Testis (tissue), 5 donors: ENCODE measurements at places on chromosomes 7 and 10. TPM values are rescaled to one million over a fixed set of nuclear protein-coding genes. Genes with fewer than 3 reads are reported as not detected.

GALNT17 gene
- 29.4 TPM for total RNA-seq

WEE2 gene
- not detected for total RNA-seq

CUL2 gene
- total RNA-seq = 37.6 TPM

CRYGN gene
- 1.7 TPM for total RNA-seq

GRCh38 chr10:14592566-14592965 lies 182.1 kb downstream of the FAM107B start:
- no peak overlapping the region for H3K4me3 ChIP-seq
- H3K27ac ChIP-seq = no peak overlapping the region
- H3K4me1 ChIP-seq = no peaks in the 10 kb centered on the region
- no peaks in the 10 kb centered on the region for H3K36me3 ChIP-seq
- no peak for DNase-seq

- DNase-seq = peak; percentile 60
- peak within 1 kb of the TSS; percentile 62 for H3K4me3 ChIP-seq
- no peaks in the 10 kb centered on the region for H3K27me3 ChIP-seq
- peak within 1 kb of the TSS; percentile 89 for H3K27ac ChIP-seq
- peaks cover 8% of the 10 kb centered on the region for H3K4me1 ChIP-seq
Measured at GRCh38 chr7:94907026-94907810, at the start of gene PPP1R9A. Gene PPP1R9A, plus strand, starts transcription at chr7:94907594. Its CDS starts 2,520 bp downstream, at chr7:94910114.

DNA sequence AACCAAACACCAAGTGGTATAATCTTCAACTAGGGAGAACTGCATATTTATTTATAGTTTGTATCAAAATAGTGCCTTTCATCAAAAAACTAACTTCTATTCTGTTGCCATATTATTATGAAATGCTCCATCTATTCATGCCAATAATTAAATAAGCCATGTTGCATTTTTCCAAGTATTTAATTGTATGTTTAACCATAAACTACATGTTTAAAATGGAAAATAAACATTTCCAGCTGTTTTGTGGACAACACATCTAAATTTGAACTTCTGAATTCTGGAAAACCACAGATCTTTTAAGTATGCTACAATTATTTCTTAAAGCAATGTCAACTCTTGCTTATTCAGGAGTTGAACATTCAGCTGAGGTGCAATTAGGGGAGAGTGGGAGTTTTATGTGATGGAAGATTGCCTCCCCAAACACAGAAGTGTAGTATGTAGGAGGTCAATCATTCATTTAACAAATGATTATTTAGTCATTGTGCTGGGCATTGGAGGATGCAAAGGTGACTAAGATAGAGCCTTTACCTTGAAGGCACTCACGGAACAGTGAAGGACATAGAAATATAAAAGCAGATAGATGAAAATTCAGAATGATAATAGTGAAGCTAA lies 80.7 kb upstream of the PPP1R3C start:
- no peaks in the 10 kb centered on the region for H3K27me3 ChIP-seq
- no peak overlapping the region for H3K4me3 ChIP-seq
- no peaks in the 10 kb centered on the region for H3K36me3 ChIP-seq
- no peaks in the 10 kb centered on the region for H3K4me1 ChIP-seq
- no peak overlapping the region for H3K27ac ChIP-seq

DNA sequence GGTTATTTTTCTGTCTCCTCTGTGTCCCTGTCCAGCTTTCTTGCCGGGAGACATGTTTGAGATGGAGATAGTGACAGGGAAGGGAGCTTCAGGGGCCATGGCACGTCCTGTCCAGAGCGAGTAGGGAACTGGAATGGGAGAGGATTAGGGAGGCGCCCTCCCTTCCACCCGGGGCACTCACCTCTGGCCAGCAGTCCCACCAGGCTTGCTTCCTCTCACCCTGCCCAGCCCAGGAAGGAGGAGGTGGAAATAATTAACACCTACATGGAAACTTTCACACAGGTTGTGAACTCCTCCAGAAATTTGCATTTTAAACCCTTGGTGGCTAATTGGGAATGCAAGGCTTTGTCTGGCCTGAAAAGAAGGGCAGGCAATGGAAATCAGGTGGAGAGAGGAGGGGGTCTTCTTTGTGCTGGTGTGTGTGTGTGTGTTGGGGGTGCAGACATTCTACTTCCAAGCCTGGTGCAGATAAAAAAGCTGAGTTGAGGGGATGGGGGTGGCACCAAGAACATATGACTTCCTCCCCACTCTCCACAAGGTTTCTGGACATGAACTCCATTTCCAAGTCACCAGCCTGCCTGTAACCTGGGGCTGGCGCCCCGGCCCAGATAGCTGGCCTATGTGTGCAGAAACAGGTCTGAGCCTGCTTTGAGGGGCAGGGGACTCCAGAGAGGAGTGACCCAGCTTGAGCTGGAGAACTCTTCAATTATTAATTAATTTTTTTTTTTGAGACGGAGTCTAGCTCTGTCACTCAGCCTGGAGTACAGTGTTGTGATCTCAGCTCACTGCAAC lies 199.4 kb downstream of the CYP26A1 start:
- no peaks in the 10 kb centered on the region for H3K27me3 ChIP-seq
- H3K4me1 ChIP-seq = no peaks in the 10 kb centered on the region
- H3K27ac ChIP-seq = no peak overlapping the region
- H3K4me3 ChIP-seq = no peak overlapping the region

- H3K27ac ChIP-seq = no peak overlapping the region
- H3K4me3 ChIP-seq = no peak overlapping the region
- no peaks in the 10 kb centered on the region for H3K27me3 ChIP-seq
- H3K4me1 ChIP-seq = no peaks in the 10 kb centered on the region
- no peak for DNase-seq
Measured at GRCh38 chr10:105885495-105885894, 1244.4 kb downstream of the SORCS3 start.

DNA sequence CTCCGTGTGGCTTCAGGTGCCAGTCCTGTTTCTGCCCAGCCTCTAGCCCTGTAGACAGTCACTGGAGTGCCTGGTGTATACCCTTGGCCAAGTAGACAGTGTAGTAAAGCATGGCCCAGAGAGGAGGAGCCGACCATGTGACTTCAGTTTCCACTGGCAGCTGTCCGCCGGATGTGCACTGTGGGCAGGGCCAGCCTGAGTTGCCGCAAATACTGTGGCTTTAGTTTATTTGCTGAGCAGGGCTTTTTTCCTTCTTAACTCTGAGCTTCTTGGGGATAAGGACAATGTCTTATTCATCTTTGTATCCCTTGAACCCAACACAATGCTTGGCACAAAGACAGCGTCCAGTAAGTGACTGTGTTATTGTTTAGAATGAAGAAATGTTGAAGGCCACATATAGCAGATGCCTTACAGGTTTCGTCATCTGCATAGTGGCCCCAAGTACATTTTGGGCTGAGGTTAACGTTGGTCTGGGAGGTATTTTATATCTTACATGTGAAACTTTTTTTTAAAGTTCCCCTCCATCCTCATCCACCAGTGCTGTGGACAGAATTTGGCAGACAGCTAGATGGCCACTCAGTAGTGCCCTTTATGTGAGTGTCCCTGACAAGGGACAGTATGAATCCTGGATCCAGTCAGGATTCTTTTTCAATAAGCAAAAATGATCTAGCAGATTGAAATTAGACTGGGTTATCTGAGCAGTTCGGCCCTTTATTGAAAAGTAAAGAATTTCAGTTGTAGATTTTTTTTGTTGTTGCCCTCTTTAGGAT lies 40.6 kb downstream of the CYP17A1 start:
- peak; percentile 91 for DNase-seq
- H3K4me1 ChIP-seq = peaks cover 54% of the 10 kb centered on the region
- H3K4me3 ChIP-seq = no peak overlapping the region
- H3K27ac ChIP-seq = peak overlapping the region; percentile 64

DNA sequence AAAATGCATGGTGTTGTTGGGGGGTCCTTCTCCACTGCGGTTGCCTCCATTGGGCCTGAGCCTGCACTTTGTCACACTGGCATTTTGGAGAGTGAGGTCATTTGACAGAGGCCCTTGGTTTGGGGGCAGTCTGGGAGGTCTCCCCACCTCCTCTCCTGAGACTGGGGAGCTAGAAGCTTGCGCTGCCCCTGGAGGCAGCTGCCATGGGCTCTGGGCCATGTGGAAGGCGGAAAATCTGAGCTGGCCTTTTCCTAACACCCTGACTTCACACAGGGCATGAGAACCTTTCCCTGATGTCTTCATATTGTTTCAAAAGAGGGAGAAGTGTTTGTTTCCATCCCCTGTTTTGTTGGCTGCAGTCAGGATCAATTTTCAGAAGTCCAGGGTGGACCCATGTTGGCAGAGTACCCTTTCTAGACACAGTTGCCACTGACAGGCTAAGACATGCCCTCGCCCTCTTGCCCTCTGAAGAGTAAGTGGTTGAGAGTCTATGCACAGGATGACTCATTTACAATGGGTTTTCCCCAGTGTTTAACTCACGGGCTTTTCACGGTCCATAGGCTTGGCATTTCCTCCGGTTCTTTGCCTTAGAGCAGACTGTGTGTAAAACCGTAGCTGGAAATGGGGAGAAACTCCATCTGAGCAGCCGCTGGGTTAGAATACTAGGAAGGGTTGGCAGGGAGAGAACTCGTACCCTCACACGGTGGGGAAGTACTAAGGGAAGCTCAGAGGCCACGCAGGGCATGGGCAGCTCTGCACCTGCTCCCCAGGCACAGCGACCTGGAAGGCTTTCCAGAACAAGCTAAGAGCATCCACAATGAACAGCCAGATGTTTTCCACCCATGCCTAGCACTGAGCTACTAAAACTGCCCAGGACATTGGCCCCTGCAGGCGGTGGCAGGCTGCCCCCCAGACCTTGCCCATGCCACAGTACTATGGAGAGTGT lies 655.0 kb downstream of the SDK1 start:
- no peak overlapping the region for H3K4me3 ChIP-seq
- no peak overlapping the region for H3K27ac ChIP-seq
- DNase-seq = no peak
- no peaks in the 10 kb centered on the region for H3K27me3 ChIP-seq
- no peaks in the 10 kb centered on the region for H3K4me1 ChIP-seq

GRCh38 chr7:1368682-1369571 lies 90.3 kb downstream of the MICALL2 start:
- no peaks in the 10 kb centered on the region for H3K36me3 ChIP-seq
- DNase-seq = peak; percentile 82
- peak overlapping the region; percentile 39 for H3K4me3 ChIP-seq
- H3K27ac ChIP-seq = no peak overlapping the region
- no peaks in the 10 kb centered on the region for H3K27me3 ChIP-seq

- no peak overlapping the region for H3K27ac ChIP-seq
- peaks cover 6% of the 10 kb centered on the region for H3K4me1 ChIP-seq
- H3K36me3 ChIP-seq = no peaks in the 10 kb centered on the region
- no peaks in the 10 kb centered on the region for H3K27me3 ChIP-seq
- no peak for DNase-seq
Measured at GRCh38 chr10:75203724-75204123, 6.9 kb upstream of the VDAC2 start.

- H3K36me3 ChIP-seq = no peaks in the 10 kb centered on the region
- no peak for DNase-seq
- no peak overlapping the region for H3K27ac ChIP-seq
- H3K27me3 ChIP-seq = no peaks in the 10 kb centered on the region
Measured at GRCh38 chr7:133827707-133828623, 299.2 kb upstream of the LRGUK start.

- no peaks in the 10 kb centered on the region for H3K4me1 ChIP-seq
- no peak overlapping the region for H3K4me3 ChIP-seq
- H3K27ac ChIP-seq = no peak overlapping the region
- no peaks in the 10 kb centered on the region for H3K27me3 ChIP-seq
- no peak for DNase-seq
- H3K36me3 ChIP-seq = no peaks in the 10 kb centered on the region
Measured at GRCh38 chr10:81496626-81497025, 378.4 kb upstream of the NRG3 start.

DNA sequence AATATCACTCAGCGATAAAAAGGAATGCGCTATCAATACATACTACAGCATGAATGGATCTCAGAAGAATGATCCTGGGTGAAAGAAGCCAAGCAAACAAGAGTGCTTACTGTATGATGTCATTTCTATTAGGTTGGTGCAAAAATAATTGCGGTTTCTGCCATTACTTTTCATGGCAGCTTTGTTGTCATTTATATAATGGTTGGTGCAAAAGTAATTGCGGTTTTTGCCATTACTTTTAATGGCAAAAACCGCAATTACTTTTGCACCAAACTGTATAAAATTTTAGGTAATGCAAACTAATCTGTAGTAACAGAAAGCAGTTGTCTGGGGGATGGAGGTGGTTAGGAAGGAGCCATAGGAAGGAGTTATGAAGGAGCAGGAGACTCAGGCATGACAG lies 318.3 kb upstream of the ZMIZ1 start:
- no peak overlapping the region for H3K4me3 ChIP-seq
- no peak for DNase-seq
- H3K36me3 ChIP-seq = no peaks in the 10 kb centered on the region
- peaks cover under 1% of the 10 kb centered on the region for H3K4me1 ChIP-seq

DNA sequence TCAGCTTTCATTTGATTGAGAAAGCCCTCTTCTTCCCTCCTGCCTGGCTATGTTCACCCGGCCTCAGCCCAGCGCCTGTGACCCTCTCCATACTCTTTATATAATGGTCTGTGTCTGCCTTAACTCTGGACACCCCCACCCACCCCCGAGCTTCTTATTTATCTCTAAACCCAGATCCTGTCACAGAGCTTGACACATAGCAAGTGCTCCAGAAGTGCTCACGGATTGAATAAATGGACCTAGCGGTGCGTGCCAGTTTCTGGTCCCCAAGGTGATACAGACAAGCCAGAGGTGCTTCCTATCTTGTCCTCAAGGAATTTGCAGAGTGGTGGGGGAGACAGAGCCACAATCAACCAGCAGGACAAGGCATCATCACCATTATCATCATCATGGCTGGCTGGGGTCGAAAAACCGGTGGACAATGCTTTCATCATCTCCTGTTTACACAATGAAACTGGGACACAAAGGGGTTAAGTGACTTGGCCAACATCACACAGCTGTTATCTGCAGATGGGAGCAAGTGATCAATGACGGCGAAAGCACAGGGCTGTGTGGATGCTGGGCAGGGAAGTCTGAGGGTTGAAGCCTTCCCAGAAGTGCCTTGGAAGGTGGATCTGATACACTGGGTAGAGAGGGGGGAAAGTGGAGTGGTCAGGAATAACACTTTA lies 2.2 kb upstream of the LOXL4 start:
- no peak for DNase-seq
- no peak overlapping the region for H3K27ac ChIP-seq
- no peaks in the 10 kb centered on the region for H3K36me3 ChIP-seq
- H3K27me3 ChIP-seq = no peaks in the 10 kb centered on the region
